ENCODE measurements at places on chromosomes 7 and 10.

DNA sequence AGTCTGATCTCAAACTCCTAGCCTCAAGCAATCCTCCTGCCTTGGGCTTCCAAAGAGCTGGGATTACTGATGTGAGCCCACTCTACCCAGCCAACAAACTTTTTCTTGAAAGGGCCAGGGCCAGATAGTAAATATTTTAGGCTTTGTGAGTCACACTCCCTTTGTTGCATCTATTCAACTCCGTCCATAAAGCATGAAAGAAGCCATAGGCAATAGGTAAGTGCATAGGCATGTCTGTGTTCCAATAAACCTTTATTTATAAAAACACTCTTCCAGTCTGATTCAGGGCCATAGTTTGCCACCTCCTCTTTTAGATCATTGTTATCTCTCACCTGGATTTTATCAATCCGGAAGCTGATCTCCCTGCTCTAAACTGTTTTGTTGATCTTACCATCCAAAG is 105.6 kb upstream of the BMPER start:
- no peak for DNase-seq

DNA sequence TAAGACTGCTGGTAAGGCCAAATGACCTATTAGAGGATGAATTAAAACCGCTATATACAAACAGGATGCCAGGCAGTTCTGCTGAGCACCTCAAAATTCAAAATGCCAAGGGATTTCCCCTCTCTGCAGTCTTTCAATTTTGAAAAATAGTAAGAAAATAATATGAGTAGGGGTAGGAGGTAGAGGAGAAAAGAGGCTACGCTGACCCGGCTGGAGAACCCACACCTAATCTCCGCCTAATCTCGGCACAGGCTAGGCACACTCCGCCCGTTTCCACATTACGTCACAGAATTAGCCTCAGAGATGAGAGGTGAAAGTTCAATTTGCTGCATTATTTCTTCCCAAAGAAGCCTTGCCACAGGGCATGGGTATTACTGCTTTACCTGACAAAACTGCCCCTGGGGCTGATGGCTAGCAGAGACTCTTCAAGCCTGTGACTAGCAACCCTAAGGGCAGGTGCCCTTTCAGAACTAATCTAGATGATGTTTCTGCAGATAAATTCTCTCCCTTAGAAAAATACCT is 21.3 kb upstream of the SPOCK2 start:
- no peak for DNase-seq

- no peak for DNase-seq
Observed at GRCh38 chr10:101536800-101537199, 51.3 kb downstream of the POLL start.

DNA sequence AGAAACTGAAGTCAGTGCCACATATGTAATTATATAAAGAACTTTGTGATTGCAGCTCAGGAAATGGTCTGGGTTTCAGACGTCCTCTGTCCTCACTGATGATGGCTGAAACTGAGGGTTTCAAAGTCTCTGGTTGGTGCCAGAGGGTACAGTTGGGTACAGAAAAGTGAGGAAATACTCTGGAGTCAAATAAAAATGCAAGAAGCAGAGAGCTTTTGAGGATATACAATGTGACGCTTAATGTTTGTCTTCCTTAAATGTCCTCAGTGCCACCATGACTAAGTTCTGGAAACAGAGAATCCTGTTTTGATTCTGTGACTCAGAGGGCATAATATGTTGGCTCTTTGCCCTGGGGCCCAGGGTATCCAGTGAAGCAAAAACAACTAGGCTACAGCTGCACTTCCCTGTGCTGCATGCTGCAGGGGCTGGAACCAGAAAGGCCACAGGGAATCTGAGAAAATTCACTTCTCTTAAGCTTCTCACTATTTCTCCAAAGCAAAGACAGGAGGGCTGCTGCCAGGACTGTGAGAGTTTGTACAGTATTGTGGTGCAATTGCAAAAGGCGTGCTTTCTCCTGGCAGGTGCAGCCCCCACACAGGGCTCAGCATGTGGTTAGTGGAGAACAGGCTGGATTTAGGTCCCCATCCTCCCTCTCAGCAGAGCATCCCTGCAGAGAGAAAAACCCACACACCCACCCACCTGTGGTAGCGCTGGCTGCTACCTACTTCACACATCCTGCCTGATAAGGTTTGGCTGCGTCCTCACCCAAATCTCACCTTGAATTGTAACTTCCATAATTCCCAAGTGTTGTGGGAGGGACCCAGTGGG is 169.5 kb upstream of the SVIL start:
- no peak for DNase-seq

DNA sequence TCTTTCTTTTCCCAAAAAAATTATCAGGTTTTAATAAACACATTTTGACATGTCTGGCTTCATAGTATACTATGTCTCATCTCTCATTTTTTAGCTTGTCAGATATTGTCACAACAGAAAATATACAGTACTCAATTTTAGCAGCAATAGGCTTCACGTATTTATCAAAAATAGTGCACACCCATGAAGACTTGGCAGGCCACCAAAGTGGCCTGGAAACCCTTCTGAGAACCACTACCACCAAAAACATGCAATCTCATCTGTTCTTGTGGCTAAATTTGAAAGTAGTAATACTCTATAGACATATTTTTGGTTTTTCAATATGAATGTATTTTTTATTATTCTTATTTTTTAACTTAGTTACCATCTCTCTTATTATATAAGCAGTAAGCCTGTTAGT is 1094.5 kb upstream of the LRRN3 start:
- no peak for DNase-seq

DNA sequence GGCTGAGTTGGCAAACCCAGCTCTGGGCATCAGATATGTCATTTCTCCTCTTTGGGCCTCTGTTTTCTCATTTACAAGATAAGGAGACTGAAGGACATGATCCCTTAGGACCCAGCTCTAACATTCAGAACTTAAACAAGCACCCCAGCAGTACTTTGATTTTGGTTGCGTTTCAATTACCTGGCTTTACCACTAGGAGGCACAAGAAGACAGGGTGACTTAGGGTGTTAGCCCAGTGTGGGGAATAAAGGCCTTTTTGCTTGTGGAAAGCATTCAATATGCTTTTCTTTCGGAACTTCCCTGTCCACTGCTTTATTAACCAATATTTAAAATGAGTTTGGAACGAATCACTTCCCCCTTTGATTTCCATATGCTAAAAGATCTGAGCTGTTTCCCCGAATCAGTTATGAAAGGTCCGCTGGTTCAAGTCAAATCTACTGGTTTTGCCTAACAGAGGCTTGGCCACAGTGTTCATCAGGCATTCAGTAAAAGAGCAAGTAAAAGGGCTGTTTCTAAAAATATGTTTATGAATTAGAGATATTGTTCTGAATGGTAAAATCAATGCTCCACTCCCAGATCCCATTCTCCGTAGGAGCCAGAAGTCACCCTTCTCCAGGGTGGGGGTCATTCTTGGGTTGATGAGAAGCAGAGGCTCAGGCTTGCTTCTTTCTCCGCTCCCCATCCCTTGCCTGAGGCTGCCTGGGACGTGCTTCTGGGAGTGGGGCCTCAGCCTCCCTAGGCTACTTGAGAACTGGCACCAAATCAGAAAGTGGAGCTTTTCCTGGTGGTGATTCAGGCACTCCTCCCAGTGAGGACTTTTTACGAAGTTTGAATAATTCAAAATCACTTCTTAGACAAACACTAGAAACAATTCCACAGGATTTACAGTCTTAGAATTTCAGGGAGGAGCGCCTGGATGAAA is 105.5 kb downstream of the MYOF start:
- DNase-seq: no peak

GRCh38 chr7:157113607-157114006 is 25.1 kb upstream of the UBE3C start:
- no peak for DNase-seq

- no peak for DNase-seq
Observed at GRCh38 chr10:77909749-77910375, 16.7 kb downstream of the DLG5 start.

DNA sequence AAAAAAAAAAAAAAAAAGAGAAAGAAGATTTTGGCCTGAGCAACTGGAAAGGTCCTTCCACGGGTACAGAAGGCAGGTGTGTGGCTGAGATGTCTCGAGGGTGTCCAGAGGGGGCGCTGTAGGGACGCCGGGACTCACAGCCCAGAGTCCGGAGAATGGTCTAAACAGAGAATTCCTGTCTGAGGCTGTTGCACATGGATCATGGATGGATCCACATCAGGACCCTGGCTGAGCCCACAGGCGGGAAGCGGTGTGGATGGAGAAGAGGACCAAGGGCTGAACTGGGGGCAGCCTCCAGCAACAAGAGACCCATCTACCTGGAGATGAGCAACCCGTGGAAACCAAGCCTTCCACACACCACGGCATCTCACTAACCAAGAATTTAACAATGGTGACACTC is 55.0 kb downstream of the PKD1L1 start:
- DNase-seq: no peak

DNA sequence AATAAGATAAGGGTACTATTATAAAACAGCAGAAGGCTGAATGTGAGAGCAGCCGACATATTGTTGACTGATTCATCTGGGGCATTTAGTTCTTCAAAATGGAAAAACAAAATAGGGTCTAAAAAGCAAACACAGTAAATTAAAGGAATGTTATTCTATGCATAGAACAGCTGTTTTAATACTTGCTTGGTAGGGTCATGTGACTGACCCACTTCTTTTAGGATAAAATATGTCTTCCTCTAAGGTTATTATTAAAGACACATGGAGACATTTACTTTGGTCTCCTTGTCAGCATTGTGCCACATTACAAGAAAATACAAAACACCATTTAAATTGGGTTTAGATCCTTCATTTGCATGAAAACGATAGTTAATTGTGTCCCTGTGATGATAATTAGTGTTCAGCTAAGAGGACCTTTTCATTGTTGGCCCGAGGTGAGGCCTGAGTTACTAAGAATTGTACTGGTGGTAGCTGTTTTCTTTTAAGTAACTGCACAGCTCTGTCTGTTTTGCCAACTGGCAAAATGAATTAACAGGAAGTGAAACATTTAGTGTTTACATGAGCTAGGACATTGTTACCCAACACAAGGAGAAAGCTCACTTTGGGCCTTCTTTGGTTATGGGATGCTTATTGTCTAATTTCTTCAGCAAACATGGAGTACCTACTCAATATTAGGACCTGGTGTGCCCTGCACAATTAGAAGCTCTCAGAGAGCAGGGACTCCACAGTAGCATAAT is 764.4 kb downstream of the LRMDA start:
- DNase-seq: no peak

DNA sequence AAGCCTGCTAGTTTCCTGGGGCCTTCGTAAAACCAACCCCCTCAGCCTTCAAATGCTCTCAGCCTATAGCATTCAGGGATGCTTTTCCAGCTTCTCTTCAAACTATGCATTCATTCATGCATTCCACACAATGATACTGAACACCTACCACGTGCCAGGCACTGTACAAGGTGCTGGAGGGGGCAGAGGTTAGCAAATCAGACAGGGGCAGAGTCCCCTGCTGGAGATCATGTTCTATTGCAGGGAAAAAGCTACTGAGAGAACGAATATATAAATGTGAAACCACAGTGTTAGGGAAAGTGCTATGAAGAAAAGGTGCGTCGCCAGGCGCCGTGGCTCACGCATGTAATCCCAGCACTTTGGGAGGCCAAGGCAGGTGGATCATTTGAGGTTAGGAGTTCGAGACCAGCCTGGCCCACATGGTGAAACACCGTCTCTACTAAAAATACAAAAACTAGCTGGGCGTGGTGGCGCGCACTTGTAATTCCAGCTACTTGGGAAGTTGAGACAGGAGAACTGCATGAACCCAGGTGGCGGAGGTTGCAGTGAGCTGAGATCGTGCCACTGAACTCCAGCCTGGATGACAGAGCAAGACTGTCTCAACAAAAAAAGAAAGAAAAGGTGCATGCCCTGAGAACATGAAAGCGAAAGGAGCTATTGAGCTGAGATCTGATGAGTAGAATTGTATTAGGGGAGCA is 64.6 kb upstream of the CALN1 start:
- no peak for DNase-seq

DNA sequence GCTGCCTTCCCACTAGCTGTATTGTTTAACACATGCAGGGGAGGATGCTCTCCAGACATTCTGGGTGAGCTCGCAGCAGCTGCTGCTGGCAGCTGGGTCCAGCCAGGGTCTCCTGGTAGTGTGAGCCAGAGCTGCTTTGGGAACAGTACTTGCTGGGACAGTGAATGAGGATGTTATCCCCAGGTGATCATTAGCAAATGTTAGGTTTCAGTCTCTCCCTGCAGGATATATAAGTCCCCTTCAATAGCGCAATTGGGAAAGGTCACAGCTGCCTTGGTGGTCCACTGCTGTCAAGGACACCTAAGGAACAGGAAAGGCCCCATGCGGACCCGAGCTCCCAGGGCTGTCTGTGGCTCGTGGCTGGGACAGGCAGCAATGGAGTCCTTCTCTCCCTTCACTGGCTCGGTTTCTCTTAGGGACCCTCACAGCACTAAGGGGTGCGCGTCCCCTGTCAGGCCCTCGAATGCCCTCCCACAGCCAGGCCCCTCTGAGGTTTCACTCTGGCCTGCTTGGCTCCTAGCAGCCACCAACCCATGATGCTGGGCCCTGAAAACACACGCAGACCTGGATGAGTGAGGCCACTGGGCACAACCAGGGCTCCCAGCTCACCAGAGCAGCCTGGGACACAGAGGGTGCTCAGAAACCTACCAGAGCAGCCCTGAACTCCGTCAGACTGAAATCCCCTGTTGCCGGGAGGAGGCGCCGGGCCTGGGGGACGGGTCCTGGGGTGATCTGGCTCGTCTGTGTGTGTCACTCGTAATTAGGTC is 173.0 kb upstream of the LANCL2 start:
- no peak for DNase-seq

- no peak for DNase-seq
Observed at GRCh38 chr7:90178679-90179278, 24.5 kb downstream of the STEAP1 start.

- no peak for DNase-seq
Observed at GRCh38 chr7:151694828-151695580, 175.3 kb upstream of the RHEB start.

GRCh38 chr7:4661871-4662270 is 20.2 kb upstream of the FOXK1 start:
- DNase-seq: no peak

DNA sequence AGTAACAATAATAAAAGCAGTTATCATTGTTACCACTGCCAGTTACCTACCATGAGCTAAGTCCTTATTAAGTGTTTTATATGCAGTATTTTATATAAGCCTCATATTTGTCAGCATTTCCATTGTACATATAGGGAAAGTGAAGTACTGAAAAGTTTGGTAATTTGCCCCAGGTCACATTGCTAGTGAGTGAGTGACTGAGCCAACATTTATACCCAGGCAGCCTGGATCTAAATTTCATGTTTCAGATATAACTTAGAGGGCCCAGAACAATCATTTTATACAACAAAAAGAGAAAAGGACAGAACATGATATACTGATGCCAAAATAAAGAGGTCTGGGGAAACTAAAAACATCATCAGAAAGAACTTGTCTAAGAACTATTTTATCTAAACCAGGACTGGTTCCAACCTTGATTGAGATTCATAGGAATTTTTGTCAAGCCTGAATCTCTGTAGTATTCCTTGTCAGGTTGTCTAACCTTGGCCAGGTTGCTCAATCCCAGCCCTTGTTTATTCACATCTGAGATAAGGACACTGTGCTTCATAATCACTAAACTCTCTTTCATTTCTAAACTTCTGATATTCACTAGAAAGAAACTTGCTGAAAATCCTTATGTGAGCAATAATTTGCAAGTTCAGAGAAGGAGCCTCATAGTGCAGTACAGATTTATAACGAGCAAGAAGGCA is 308.2 kb downstream of the IPMK start:
- DNase-seq: no peak
